ENCODE measurements at places on chromosomes 1 and 21.

DNA sequence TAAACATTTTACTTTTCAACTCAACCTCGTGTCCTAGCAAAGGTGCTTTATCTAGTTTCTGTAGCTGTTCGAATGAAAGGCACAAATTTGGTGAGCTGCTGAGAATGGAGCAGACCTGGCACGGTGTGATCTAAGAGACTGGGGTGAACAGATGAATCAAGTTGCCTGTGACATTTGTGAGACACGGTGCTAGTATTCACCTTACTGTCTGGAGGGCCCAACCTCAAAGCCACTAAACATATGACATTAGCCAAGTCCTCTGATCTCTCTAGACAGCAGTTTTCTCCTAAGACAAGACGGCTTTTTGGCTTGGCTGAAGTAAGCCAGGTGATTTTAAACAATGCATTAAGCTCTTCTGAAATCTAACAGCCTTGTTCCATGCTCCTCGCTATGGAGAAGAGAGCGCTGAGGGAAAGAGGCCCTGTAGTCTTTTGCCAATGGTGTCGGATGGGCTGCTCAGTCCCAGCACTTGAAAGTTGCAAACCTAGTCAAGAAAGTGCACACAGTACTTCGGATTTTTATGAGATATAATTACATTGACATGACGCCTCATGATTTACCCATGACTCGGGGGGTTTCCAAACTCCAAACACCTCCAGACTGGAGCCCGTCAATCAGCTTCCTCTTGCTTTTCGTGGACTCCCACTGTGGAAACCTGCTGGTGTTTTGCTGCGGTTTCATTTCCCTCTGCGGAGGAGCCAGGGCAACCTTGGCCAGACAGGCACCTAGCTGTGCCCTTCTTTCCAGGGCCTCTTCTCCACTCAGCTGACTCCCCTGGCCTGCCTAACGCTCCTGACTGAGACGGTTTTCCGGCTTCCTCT is 794 bp upstream of the TOR3A start:
- ATAC-seq, result peak; percentile 32

- no peak for ATAC-seq
These were observed 1.2 kb upstream of the LPGAT1 start for GRCh38 chr1:211831558-211832323.

DNA sequence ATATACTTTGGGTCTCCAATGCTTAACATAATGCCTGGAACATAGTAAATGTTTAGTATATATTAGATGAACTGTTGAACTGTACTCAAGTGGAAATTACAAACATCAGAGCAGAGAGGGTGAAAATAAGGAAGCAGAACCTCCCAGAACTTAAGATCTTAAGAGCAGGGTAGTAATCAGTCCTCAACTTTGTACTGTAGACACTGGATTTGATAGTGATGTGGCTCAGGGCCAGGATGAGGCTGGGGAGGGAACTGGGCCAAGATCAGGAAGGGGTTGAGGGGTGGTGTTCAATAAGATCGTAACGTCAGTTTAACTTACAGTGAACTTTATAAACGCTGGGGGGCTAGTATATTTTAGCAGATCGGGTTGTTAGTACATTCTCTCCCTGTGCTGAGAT is 15.4 kb downstream of the MPZL1 start:
- no peak for ATAC-seq

- no peak for ATAC-seq
These were observed 17.5 kb upstream of the KIF14 start for GRCh38 chr1:200638073-200638472.

- no peak for ATAC-seq
These were observed 105.9 kb upstream of the POU3F1 start for GRCh38 chr1:38152351-38153065.
